Effector memory CD8-positive, alpha-beta T cell (primary cell): ENCODE measurements at places on chromosomes 2 and 18.

- no peak for DNase-seq
Measured at GRCh38 chr2:195898505-195899191, 170.0 kb downstream of the DNAH7 start.

- no peak for DNase-seq
Measured at GRCh38 chr18:76928179-76928868, 106.0 kb downstream of the ZNF236 start.

- DNase-seq = no peak
Measured at GRCh38 chr2:161409308-161409907, 6.7 kb upstream of the TBR1 start.

DNA sequence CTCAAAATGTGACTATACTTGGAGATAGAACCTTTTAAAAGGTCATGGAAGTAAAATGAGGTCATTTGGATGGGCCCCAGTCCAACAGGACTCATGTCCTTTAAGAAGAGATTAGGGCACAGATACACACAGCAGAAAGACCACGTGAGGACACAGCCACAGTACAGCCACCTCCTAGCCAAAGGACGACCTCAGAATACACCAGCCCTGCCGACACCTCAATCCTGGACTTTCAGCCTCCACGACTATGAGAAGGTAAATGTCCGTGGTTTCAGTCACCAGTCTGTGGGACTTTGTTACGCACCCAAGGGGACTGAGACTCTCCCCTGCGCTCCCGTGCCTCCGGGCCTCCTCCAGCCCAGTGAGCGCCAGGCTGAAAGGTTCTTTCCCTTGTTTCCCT, 30.2 kb upstream of the HPCAL1 start:
- DNase-seq = no peak

DNA sequence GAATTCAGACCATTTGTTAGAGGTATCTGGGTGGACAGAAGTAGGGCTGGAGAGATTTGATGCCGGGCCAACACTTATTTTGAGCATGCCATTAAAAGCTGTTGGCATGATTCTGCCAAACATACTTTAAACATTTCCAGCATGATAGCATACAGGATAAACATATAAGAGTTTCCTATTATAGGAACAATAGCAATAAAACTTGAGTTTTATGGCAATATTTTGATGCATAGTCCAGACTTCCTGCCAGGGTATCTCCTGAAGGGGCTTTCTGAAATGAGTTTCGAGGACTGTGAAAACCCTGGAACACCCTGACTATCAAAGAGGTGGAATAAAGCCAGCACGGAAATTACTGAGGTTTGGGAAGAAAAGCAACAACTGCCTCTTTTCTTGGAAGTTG, 1398.0 kb upstream of the NXPH2 start:
- no peak for DNase-seq

- no peak for DNase-seq
Measured at GRCh38 chr2:217641960-217642359, 360.8 kb downstream of the TNS1 start.
